ENCODE measurements at places on chromosomes 5 and 9.
A peak's percentile ranks its signal among the peaks of the same experiment; 100 is the strongest.

GRCh38 chr5:78566747-78567425, 81.7 kb downstream of the LHFPL2 start:
- DNase-seq = no peak

DNA sequence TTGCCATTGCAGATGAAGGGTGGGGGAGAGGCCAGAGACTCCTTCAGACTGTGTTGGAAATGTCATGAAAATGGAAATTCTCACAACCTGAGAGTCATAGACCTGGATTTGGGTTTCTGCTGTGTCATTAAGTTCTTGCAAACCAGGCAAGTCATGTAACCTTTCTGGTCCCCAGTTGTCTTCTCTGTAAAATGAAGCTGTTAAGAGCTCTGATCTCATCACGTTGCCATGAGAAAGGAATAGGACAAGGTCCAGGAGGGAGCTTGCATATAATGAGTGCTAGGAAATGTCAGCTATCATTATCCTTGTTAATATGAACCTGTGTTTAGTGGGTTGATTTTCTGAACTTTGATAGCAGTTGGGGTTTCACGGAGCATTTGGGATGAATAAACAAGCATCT, 59.1 kb downstream of the FGF1 start:
- no peak for DNase-seq

- no peak for DNase-seq
Observed at GRCh38 chr5:159082474-159082873, 17.2 kb downstream of the EBF1 start.

- DNase-seq = no peak
Observed at GRCh38 chr9:116644091-116644688, 42.9 kb upstream of the TRIM32 start.

DNA sequence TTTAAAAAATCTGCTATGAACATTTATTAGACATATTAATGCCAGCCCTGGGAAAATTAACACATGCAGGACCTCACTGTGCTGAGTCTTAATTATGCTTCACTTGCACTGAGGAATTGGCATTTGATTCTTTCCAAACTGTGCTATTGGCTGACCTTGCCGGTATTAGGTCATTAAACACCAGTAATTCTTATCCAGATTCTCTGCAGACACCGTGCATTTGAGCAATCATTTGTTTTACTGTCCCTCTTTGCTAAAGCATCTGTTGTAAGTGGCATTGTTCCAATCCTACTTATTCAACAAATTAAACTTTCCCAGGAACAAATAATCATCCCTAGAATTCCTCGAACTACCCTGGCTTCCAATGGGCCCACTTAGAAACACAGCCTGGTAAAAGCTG, 145.0 kb downstream of the SLC12A2 start:
- no peak for DNase-seq

DNA sequence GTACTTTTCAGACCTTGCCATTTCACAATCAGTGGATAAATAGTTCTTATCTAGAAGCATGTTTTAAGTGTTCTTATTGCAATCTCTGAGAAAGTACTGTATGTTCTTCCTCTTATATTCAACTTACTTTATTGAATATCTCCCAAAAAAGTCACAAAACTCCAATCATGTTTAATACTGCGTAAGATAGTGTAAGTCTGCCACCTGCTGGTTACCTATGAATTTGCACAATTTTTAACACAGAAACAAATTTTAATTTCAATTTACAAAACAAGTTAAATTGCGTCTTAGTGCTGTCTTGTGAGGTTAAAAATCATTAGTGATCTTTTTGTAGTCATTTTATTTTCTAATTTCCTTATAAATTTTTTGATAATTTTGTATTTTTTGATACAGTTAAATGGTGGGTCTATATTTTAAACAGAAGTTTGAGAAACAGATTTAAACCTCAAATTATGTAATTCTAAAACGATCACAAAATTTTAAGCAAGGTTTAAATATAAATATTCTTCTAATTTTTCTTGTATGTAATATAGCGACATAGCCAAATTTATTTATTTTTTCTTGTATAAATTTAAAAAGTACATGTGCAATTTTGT, 115.8 kb downstream of the EMB start:
- DNase-seq = no peak

DNA sequence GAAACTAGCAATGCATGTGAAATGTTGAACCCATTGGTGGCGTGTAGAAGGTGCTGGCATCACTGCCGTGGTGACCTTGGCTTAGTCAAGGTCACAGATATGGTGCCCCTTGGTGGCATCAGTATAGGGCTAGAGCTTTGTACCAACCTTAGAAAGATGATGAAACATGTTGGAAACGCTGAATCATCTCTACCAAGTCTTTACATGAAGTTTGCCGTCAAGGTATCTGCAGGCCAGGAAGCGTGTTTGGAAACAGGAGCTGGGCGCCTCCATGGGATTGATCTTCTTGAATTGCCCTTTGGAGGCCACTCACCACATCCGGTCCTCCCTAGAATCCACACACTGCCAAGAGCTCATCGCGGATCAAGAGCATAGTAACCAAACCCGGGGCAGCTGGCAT, 16.9 kb upstream of the BOD1 start:
- peak; percentile 5 for DNase-seq

DNA sequence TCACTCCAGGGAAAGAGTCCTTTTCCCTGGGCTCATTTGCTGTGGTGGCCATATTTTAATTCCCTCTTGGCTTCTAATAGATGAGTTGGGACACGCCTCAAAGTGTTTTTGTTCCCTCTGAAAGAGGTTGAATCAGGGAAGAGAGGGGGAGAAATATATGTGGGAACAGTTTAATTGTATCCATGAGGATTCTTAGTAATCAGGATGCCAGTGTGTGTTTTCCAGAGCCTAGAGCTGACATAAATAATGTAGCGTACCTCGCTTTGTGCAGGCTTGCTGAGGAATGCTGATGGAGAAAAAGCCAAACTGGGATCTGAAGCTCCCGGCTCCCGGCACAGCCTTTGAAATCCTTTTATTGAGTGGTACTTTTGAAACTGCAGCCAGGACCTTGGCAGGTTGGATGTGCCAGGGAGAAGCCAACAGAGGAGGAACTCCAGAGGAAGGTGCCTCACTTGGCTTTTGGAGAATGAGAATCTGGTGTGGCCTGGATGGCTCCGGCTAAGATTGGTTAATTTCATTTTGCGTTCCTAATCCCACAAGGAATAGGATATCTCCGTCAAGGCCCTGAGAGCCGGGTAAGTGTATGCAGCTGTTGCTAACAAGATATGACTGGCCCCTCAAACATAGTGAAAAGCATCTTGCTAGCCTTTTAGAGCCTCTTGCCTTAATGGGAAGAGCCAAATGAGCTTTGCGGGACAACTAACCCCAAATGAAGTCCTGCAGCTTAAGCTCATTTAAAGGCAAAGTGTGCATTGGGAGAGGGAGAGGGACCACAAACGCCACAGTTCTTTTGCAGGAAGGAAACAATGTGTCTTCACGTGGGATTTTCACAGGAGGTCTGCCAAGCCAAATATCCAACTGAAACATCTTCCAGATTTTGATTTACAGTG, 471.1 kb upstream of the WWC1 start:
- DNase-seq = no peak

- no peak for DNase-seq
Observed at GRCh38 chr5:83742089-83742488, 21.4 kb upstream of the HAPLN1 start.

DNA sequence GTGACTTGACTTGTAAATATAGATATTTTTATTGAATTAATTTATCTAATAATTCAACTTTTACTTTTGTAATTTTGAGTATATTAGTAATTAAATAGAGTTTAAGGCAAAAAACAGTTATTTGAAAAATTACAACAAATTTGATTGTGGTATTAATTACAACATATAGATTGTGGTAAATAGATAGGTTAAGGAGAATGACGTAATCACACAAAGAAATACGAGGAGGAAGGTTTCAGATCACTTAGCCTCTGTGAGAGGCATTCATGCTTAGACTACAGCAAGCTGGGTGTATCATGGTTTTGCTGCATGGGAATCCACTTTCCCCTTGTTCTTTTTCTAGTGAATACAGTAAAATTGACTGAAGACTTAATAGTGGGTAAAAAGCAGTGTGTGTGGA, 878.4 kb upstream of the EDIL3 start:
- DNase-seq = no peak

- DNase-seq = no peak
Observed at GRCh38 chr5:4191703-4192102, 596.1 kb downstream of the IRX1 start.

GRCh38 chr9:104934691-104935500, 6.9 kb upstream of the ABCA1 start:
- DNase-seq = no peak

GRCh38 chr5:68953875-68954617, 139.8 kb upstream of the SLC30A5 start:
- no peak for DNase-seq

DNA sequence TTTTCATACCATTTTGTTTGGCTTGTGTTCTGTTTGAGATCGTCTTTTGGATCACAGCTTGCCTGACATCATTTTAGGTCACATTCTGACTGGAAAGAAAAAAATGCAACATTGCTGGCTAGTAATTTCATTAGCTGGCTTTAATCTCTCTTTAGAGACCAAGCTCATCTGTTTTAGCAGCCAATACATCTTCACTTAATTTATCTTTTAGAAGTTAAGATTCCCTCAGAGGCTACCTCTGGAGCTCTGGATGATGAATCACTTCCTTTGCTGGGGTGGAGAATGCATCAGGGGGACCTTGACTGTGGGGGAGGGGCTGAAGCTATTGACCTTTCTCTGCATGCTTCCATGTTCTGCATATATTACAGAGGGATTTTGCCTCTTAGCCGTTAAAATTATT, 181.5 kb upstream of the OTULINL start:
- no peak for DNase-seq

GRCh38 chr5:137615171-137615775, 116.1 kb upstream of the SPOCK1 start:
- DNase-seq = no peak

DNA sequence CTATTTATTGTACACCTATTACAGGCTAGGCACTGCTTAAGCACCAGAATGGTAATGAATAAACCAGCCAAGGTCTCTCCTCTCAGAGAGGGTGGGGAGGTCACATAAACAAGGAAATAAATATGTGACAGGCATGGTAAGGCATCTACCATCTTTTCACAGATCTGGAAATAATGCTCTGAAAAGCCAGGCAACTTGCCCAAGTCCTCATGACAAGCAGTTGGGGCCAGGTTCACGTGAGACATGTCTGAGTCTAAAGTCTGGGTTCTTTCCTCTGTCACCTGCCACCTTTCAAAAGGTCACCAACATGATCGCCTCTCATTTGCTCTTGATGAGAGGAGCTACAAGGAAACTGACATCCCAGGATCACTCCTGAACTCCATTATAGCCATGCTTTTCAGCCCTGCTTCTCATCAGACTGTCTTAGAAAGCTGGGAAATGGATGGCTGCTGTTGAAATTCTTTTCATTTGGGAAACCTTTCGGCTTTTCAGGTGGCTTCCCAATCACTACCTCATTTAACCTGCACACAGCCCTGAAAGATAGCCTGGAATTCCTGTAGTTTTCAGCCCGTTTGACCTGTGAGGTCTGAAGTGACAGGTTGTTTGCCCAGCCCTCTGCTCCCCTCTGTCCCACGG, 123.1 kb downstream of the CRB2 start:
- DNase-seq = no peak

GRCh38 chr5:58002323-58002722, 457.6 kb downstream of the PLK2 start:
- no peak for DNase-seq

GRCh38 chr5:57172466-57173318, 1.2 kb upstream of the GPBP1 start:
- no peak for DNase-seq

GRCh38 chr5:89968958-89969381, 440.6 kb downstream of the CETN3 start:
- no peak for DNase-seq

DNA sequence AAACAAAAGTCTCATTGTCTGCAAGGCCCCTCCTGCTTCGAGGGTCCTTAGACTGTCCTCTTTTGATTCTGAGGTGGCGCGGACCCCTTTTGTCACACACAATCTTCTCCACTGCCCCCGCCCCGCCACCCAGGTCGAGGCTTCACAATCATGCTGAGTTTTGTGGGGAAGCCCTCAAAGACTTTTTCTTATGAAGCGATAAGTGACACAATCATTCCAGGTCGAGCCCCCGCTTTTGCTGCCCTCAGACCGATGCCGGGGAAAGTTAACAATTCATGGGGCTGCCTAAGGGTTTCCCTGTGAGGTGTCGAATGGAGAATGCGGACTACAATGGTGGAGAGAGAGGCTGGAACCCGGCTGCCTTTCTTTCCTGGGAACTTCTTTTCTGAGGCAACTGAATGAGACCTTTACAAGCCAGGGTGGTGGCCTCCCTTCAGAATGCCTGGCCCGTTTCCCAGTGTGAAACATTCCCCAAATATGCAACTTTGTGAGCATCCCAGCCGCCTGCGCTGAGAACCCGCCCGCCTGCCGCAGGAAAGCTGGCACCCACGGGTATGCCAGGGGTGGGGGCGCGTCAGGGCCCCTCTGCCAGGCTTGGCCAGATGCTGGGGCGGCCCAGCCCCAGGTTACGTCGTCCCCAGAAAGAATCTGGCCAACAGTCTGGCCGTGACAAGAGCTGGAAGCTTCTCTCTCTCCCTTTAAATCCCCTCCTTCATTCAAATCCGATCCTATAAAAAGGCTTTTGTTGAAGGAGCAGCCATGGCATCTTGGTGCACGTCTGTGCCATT, 71.9 kb downstream of the MAP1B start:
- peak; percentile 91 for DNase-seq

GRCh38 chr9:130138791-130139190, 33.4 kb upstream of the NCS1 start:
- DNase-seq = no peak

GRCh38 chr5:56123531-56124243, 109.4 kb downstream of the ANKRD55 start:
- peak; percentile 75 for DNase-seq

DNA sequence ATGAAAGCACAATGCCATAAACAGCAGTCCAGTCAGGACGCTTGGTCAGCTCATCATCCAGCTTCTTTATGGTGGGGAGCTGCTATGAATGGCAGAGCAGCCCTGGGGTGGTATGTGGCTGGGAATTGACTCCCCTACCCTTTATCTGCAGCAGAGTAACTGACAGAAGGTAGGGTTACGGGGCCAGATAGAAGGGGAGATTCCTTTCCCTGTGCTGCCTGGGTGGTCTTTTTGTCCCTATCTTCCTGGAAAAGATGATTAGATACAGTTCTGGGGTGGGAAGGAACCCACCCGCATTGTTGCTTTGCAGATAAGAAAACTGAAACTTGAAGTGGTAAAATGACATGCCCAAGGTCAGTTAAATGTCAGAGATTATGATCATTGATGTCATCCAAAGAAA, 405.5 kb downstream of the ARHGEF28 start:
- DNase-seq = no peak

DNA sequence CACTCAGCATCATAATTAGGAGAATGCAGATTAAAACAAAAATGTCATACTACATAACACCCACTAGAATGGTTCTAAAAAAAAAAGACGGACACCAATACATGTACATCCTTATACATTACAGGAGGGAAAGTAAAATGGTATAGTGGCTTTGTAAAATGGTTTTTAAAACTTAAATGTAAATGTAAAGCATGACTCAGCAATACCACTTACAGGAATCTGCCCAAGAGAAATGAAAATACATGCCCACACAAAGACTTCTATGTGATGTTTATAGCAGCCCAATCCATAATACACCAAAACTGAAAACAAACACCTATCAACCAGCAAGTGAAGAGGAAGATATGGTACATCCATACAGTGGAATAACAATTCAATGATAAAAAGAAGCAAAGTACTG, 939.1 kb upstream of the ACO1 start:
- DNase-seq = no peak
